ENCODE measurements at places on chromosomes 4 and X.

GRCh38 chr4:1195109-1195671, 22.8 kb upstream of the SPON2 start:
- DNase-seq: no peak

GRCh38 chr4:126591583-126591982, 1041.2 kb upstream of the INTU start:
- no peak for DNase-seq

DNA sequence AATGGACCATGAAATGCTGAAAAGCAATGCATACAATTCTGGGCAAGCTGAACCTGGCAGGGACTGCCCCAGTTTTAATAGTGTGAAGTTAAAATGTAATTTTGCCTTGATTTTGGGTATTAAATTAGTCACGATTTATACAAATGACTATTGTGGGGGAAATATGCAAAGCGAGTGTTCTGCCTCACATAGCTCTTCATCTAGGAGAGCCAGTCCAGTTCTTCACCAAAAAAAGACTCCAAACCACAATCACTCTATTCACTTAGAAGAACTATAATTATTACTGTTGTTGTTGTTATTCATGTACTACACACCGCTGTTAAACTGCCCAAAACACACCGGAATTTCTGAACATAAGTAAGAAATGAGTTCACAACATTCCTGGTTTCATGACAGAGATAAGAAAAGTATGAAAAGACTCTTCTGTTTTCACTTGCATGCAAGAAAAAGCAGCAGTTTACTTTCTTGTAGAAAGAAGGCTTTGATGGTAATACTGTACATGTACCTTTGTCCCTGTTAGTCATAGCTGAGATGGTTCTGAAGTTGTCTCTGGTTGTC, 101.9 kb downstream of the QRFPR start:
- DNase-seq: no peak

DNA sequence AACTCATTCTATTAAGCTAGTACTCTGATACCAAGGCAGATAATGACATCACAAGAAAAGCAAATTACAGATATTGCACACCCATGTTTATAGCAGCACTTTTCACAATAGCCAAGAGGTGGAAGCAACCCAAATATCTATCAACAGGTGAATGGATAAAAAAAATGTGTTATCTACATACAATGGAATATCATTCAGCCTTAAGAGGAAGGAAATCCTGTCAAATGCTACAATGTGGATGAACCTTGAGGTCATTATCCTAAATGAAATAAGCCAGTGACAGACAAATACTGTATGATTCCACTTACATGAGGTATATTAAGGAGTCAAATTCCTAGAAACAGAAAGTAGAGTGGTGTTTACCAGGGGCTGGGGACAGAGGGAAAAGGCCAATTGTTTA, 14.3 kb downstream of the FABP2 start:
- DNase-seq: no peak

- DNase-seq: peak; percentile 38
Observed at GRCh38 chr4:145565328-145565727, 53.9 kb upstream of the MMAA start.

- DNase-seq: no peak
Observed at GRCh38 chrX:85941275-85941674, 106.1 kb downstream of the CHM start.

- no peak for DNase-seq
Observed at GRCh38 chr4:143253166-143253565, 68.4 kb downstream of the USP38 start.

Measured in NCI-H526 treated with DMSO at 0.1 percent for 48 hours (cell line).